Endothelial cell of umbilical vein (primary cell): ENCODE measurements at places on chromosomes 2 and 18. TPM values are rescaled to one million over a fixed set of nuclear protein-coding genes. Genes with fewer than 3 reads are reported as not detected.

Gene TMEM247
- total RNA-seq: not detected in 2 replicates

Gene SPOPL
- total RNA-seq: 14.9 and 17.4 TPM in 2 replicates

Gene MATN3
- 3.4 and 6.1 TPM in 2 replicates for total RNA-seq

DNA sequence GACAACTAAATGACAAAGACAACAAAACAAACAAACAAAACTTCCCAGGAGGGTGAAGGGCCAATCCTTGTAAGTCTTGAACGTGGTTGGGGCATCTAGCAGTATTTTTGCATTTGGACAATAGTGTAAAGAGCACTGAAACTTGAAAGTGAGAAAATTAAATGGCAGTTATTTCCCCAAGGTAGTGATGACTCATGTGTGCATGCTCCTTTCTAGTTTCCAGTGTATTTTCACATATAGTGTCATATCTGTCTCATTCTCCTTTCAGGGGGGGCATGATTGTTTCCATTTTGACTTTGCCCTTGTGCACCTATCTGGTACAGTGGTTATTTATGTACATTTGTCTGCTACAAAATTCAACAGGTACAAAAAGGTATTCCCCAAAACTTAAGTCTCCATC is 39.5 kb downstream of the CERS6 start:
- no peak for DNase-seq
- H3K27me3 ChIP-seq: no peaks in the 10 kb centered on the region
- no peak overlapping the region for H3K4me3 ChIP-seq
- no peak overlapping the region for H3K27ac ChIP-seq
- no peaks in the 10 kb centered on the region for H3K36me3 ChIP-seq
- peaks cover 6% of the 10 kb centered on the region for H3K4me1 ChIP-seq

- no peaks in the 10 kb centered on the region for H3K4me1 ChIP-seq
- H3K27ac ChIP-seq: no peak overlapping the region
- no peaks in the 10 kb centered on the region for H3K36me3 ChIP-seq
- H3K27me3 ChIP-seq: no peaks in the 10 kb centered on the region
These were observed 41.5 kb downstream of the HDAC4 start for GRCh38 chr2:239359196-239359912.

DNA sequence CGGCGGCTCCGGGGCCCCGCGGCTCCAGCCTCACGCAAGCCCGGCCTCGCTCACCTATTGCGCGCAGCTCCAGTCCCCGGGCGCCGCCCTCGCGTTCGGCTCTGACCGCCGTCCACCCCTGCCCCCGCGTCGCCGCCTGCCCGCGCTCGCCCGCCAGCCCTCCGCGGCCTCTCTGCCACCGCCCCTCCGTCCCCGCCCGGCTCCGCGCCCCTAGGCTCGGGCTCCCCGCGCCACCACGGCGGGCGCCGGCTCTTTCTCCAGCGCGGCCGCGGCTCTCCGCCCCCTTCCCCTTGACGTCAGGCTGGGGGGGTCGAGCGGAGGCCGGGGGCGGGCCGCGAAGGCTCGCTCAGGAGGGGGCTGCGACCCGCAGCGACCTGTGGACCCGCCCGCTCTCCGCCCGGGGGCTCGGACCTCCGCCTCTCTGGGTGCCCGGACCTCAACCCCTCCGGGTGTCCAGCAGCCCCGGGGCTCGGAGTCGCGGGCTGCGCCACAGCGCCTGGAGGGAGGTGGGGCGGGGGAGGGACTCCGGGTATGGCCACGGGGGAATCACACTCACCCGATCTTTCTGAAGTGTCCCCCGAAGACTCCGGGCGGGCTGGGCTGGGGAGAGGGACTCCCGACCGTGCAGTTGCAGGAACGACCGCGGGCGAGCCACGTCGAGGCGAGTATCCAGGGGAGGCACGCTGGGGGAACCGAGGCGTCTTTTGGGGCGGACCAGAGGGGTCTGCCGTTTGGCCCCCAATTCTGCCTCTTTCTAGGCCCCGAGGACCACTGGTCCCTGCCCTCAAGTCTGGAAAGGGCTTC is at the start of gene SEMA4C:
TSS of gene SEMA4C (minus strand) at position 259 of the 804 bp plus-strand sequence. CDS start 2,194 bp downstream, outside the sequence.
- H3K27me3 ChIP-seq: peaks cover 12% of the 10 kb centered on the region
- H3K27ac ChIP-seq: no peak within 1 kb of the TSS
- H3K4me1 ChIP-seq: peaks cover 33% of the 10 kb centered on the region
- peak; percentile 45 for DNase-seq

GRCh38 chr2:175478096-175478768 is 296.7 kb upstream of the ATP5MC3 start:
- DNase-seq: no peak
- H3K36me3 ChIP-seq: no peaks in the 10 kb centered on the region
- no peak overlapping the region for H3K4me3 ChIP-seq
- H3K4me1 ChIP-seq: no peaks in the 10 kb centered on the region
- no peak overlapping the region for H3K27ac ChIP-seq

DNA sequence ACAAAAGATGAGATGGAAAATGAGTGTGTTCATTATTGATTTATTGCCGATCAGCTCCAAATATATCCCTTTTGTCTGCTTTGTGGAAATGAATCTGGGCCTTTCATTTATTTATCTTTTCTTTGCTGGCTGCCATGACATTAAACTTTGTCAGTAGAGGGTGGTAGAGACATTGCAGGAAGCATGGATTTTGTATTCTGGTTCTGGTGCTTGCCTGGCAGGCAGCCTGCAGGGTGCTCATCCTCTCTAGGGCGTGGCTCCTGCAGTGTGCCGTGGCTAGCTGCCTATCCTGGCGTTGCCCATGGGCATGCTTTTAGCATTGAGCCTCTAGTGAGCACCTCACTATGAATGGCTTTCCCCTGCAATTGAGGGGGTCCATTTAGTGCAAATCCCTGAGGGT is 593.1 kb downstream of the RNF144A start:
- no peak for DNase-seq
- H3K27me3 ChIP-seq: no peaks in the 10 kb centered on the region
- no peaks in the 10 kb centered on the region for H3K4me1 ChIP-seq
- no peaks in the 10 kb centered on the region for H3K36me3 ChIP-seq
- H3K27ac ChIP-seq: no peak overlapping the region

DNA sequence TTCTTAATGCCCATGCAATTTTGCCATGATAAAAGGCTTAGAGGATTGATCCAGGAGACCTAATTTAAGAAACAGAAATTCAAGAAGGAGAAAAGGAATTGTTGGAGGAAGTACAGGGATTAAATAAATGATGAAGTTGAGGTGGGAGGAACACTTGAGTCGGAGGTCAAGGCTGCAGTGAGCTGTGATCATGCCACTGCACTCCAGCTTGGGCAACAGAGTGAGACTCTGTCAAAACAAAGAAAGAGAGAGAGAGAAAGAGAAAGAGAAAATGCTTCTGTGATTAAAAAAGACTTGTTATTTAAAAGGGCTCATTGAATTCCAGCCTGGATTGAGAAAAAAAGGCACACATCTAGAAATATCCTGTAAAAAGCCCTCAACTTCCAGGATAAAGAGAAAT is 123.2 kb downstream of the B3GNT2 start:
- no peaks in the 10 kb centered on the region for H3K27me3 ChIP-seq
- no peaks in the 10 kb centered on the region for H3K36me3 ChIP-seq
- no peaks in the 10 kb centered on the region for H3K4me1 ChIP-seq
- no peak for DNase-seq
- H3K27ac ChIP-seq: no peak overlapping the region

DNA sequence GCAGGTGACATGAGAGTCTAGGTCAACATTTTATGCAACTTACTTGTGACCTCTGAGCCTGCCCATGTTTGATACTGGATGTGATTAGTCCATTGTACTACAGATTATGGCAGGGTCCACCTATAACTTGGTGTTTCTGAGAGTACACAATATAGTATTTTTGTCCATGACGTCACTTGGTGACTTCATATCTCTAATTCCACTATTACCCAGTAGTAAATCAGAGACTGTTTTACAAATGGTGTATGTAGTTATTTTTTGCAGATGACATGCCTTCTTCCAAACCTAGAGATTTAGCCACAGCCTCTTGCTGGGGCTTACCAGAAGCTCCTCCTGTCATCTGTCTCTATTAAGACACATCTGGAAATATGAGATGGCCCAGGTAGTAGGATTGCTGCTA is 24.6 kb upstream of the TMX3 start:
- no peak overlapping the region for H3K4me3 ChIP-seq
- H3K4me1 ChIP-seq: no peaks in the 10 kb centered on the region

DNA sequence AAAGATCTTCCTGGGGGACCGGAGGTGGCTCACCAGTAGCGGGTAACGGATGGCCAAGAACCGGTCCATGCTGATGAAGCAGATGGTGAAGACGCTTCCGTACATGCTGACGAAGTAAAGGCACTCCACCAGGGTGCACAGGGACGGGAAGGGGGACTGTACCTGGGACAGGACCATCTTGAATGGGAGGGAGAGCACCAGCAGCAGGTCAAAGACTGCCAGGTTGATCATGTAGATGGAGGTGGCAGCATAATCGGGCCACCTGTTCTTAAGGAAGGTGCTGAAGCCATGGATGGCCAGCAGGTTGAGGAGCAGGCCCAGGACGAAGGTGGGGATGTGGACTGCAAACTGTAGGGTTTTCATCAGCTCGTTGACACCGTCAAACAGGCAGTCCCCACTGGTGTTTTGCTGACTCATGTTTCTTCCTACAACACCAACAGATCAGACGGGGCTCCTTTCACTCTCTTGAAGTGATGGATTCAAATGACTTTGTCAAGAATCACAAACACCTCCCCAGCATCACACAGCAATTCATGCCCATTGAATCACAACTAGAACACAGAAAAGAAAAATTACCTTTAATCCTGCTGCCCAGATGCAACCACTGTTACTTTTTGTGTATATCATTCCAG is 14.4 kb downstream of the GPR55 start:
- no peak overlapping the region for H3K4me3 ChIP-seq
- no peak overlapping the region for H3K27ac ChIP-seq
- H3K27me3 ChIP-seq: no peaks in the 10 kb centered on the region
- H3K36me3 ChIP-seq: no peaks in the 10 kb centered on the region
